Panc1 (cell line): ENCODE measurements at places on chromosomes 2 and 18. TPM values are rescaled to one million over a fixed set of nuclear protein-coding genes. Genes with fewer than 3 reads are reported as not detected.

Gene CYRIA
- 0.13 TPM for total RNA-seq

Gene LDAH
- total RNA-seq, result 17.2 TPM

Gene AOX1
- 3.0 TPM for total RNA-seq

Gene ANKRD23
- 3.2 TPM for total RNA-seq

Gene SOX11
- not detected for total RNA-seq

Gene MALL
- total RNA-seq, result 159 TPM

Gene MEX3C
- total RNA-seq, result 29.0 TPM

Gene VRK2
- 39.6 TPM for total RNA-seq

Gene SKOR2
- total RNA-seq, result not detected

GRCh38 chr2:201176081-201176481 lies 6.9 kb upstream of the CASP10 start:
- DNase-seq, result no peak

DNA sequence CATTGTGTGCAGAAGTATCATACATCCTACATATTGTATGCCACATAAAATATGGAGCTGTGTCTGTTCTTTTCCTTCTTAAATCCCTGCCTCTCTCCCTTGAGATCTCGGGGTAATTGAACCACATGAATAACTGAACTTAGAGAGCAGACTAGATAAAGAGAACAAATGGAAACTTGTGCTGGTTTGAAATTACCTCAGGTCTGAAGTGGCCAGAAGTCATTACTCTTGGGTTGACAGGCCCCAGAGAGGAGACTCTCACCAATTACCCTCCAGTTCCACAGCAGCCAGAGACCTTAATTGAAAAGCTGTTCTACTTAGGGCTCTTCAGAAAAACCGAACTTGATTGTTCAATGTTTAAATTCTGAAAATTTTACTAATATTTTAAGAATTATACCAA lies 5.0 kb upstream of the ADAM17 start:
- DNase-seq, result no peak

DNA sequence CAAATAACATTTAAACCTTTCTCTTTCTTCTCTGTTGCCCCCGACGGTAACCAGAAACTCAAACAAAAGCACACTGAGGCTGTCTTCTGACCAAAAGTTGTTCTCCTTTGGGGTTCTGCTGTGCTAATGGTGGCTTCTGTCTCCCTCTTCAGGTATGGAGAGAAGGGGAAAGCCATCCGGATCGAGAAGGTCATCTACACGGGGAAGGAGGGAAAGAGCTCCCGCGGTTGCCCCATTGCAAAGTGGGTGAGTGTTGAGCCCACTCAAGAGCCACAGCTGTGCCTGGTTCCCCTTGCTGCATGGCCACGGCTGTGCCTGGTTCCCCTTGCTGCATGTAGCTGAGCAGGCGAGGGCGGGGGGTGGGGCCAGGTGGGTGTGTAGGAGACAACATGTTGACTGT lies 67.4 kb downstream of the BOLA3 start:
- DNase-seq, result no peak

DNA sequence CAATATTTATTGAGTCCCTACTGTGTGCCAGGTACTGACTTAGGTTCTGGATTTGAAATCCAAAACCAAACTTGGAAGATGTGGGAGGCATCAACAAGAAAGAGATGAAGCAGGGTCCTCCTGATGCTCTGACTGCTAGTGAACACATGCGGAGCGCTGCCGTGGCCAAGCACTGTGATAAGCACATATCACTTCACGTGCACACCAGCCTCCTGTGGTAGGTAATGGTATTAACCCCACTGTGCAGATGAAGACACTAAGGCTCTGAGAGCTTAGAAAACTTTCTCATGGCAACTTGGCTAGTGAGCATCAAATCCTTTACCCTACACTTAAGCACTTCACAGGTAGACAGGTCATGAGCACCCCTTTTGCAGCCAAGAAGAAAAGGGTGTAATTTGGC lies 216.1 kb downstream of the HAUS1 start:
- no peak for DNase-seq

DNA sequence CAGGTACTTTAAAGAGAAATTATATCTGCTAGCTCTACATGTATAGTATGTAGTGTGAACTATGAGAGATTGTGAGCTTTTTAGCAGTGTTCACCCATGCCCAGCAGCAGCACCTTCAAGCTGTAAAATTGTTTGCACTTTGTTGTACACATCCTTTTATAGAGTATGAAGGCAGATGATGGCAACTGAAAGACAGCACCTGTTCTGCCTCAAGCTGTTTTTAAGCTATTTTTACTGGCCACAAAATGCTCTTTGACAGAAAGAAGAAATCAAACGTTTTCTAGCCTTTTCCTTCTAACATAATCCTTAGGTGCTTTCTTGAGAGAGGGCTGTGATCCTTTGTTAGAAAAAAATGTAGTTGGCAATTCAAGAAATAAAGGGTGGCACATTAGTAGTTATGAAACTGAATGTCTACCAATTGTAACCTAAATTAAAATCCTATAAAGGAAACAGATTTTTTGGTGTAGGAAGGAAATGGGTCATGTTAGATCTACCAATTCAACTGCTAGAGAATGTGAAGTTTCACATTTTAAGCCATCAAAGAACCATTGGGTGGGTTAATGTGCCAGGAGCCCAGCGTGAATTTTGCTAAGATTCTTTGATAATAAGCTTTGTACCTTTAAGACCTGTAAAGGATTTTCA lies 59.5 kb downstream of the R3HDM1 start:
- no peak for DNase-seq

DNA sequence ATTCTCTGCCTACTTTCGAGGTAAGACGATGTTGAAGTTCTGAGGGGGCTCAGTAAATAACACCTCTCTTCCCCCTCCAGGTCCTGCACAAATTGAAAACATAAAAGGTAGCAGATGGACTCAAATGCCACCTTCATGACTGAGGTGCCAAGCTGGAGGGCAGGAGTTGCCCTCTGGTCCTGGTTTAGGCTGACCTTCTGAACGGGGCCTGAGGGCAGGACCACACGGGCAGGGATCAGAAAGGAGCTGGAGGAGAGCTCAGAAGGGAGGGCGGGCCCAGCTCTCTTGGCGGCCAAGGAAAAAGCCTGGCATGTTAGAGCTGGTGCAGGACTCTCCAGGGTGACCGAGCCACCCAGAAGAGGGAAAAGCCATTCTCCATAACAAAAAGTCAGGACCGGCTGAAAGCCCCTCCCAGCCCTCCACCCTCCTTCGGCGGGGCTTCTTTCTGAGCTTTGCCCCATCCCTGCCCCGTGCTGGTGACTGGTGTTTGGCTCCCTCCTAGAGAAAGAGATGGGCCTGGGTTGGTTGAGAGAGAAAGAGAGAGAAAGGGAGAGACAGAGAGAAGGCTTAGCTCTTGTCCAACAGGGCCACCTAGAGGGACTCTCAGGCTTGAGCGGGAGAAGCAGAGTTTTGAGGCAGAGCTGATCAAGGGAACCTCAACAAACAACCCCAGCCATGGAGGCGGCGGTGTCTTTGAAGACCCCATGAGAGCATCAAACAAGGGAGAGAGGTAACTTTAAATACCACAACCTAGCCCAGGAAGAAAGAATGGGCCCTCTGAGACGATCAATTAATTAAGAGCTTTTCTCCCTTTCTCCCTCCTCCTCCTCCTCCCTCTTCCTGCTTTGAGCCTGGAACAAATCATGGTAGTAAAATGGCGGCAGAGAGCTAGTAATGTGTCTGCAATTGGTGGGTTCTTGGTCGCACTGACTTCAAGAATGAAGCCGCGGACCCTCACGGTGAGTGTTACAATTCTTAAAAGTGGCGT lies 50.8 kb downstream of the WIPF1 start:
- no peak for DNase-seq

DNA sequence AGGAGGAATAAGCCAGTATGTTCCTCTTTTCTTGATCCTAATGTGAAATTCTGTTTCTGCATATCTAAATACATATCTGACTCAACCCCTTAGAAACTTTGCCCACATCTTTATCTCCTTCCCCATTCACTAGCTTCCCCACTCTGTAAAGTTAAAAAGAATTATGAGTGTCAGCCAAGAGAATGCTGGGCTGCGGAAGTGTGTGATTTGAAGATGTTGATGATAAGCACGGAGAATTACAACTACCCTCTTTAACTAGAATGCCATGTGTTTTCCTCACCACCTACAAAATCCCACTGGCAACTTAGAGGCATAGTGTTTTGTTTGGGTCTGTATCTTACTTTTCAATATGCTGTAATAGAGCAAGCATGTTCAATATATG lies 490.4 kb upstream of the FANCL start:
- no peak for DNase-seq

GRCh38 chr2:239154971-239155805 lies 245.6 kb downstream of the HDAC4 start:
- no peak for DNase-seq

DNA sequence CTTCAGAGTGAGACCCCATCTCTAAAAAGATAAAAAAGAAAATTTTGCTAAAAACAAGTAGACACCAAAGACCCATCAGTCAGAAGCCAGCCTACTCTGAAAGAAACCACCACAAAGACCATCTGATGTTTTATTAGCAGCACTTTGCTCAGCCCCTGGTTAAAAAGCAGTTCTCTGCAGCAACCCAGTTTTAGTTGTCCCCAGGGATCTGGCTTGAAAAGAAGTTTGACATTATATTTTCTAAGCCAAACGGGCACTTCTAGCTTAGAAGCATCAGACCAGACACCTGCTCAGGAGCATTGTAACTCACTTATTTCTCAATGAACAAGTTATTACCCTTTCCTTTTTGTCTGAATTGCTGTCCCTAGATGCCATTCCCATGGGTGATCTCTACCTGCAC lies 164.2 kb upstream of the ETAA1 start:
- no peak for DNase-seq

DNA sequence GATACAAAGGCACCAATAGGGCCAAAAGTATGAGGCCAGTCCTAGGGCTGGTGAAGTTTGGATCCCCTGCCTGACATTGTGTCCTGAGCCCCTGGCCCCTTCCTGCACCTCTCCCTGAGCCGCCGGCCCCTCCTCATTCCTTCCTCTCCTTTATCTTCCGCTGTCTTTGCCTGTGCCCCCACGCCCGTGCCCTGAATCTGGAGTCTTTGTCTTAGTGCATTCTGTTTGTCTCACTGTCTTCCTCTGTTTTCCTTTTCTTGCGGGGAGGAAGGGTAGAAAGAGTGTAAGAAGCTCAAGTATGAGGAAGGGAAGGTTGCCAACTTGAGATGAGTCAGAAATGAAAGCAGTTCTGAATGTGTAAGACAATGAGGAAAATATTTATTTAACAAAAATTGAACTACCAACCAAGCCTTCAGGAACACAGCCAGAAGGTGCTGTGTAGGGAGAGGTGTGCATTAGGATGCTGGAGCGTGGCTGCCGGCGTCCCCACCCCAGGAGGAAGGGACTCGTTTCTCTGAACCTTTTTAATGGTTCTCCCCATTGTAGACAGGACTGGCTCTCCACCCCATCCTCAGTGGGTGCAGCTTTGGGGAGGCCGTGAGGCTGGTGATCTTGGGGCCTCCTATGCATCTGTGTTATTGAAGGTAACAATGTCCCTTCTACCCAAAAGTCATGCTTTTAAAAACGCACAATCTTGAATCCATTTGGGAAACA lies 133.1 kb downstream of the NEDD4L start:
- no peak for DNase-seq

DNA sequence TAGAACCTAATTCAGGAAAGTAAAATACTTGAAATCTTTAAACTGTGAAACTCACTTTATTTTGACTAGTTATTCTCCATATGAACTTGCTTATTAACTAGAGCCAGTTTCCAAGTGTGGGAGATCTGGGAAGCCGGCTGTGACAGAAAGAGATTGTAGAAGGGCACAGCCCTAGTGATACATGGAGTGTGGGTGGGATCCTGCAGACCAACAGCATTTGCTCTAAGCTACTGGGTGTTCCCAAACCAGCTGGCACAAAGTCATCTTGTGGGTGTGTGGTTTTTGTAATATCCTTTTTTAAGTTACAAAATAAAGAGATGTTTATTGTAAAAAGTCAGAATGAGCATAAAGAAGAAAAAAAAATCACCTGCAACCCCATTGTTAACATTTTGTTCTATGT lies 3.4 kb downstream of the DUSP19 start:
- no peak for DNase-seq

DNA sequence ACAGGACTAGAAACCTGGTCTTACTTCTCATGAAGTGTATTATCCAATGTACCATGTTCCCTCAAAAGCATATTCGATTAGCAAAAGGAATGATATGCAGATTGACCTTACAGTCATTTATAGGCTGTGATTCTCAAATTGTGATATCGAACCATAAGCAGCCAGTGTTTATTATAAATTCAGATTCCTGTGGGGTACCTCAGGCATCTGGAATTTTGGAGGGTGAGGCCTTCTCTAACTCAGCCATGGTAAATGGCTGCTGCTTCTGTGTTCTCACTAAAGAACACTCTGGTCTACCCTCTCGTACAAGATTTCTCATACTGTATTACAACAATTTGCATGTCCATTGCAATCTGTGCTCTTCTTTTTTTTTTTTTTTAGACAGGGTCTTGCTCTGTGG lies 84.5 kb downstream of the PRPF40A start:
- DNase-seq, result no peak

DNA sequence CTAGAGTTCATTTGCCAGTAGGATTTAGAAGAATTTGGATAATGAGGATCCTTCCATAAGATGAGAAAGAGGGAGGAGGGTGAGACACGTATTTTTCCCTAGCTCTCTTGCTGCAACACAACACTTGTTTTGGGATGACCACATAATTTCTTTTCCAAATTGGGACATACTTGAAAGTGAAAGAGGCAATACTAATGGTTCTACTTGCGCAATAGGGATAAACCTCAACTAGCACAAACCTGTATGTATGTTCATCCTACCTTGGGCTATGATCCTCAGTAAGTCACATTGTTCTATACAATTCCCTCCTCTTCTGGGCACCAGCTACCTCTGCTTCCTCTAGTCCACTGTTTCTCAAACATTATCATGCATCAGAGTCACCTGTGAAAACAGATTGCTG lies 1208.8 kb upstream of the LRRTM1 start:
- no peak for DNase-seq

DNA sequence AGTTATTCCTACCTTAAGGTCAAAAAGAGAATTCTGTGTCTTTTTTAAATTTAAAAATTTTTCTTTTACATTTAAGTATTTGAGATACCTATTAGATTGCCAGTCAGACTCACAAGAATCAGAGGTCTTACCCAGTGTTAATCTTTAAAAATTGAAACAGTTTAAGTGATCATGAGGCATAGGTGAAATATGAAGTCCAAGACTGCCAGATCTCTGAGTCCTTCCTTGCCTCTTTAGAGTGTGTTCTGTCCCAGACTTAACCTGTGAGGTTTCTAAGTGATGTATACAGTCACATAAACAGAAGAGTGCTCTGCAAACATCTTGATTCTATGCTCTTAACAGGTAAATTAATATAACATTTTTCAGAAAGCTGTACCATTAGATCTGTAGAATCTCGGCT lies 40.6 kb downstream of the ACTR3 start:
- DNase-seq, result no peak

- no peak for DNase-seq
These were observed 72.4 kb upstream of the GPC1 start for GRCh38 chr2:240362826-240363745.

DNA sequence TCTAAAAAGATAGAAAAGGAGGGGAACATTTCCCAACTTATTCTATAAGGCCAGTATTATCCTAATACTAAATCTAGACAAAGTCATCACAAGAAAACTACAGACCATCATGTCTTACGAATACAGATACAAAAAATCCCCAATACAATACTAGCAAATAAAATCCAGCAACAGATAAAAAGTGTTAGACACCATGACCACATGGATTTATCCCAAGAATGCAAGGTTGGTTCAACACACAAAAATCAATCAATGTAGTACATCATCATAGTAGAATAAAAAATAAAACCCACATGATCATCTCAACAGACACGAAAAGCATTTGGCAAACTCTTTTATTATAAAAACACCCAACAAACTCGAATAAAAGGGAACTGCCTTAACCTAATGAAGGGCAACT lies 18.5 kb downstream of the SLC66A2 start:
- DNase-seq, result no peak

- no peak for DNase-seq
These were observed 58.8 kb upstream of the TTN start for GRCh38 chr2:178865999-178866398.
